Stimulated activated CD8-positive, alpha-beta memory T cell treated with anti-CD3 and anti-CD28 coated beads, Interleukin-4, amount 100 ng/mL, for 48 hours (primary cell): ENCODE measurements at places on chromosomes 5 and 9.

DNA sequence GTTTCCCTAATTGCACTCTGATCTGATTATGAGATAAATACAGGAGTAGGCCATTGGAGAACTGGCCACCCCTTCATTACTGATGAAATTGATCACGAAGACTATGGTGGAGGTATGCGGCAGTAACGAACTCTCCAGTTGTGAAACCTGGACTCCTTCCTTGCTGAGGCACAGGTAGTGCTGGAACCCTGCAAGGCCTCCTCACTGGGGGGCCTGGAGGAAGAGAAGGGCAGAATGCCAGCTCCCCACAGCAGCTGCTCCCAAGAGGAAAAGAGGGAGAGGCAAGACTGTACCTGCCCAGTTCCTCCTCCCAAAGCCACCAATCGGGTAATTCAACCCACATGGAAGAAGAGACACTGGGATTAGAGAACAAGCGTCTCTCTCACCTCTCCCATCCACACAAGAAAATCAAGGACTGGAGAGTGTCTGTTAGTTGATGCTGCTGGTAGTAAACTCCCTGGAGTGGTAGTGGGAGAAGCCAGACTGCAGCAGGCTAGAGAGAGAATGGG is 19.1 kb upstream of the TRIO start:
- DNase-seq, result no peak

GRCh38 chr9:22622815-22623214 is 176.2 kb downstream of the DMRTA1 start:
- DNase-seq, result no peak

DNA sequence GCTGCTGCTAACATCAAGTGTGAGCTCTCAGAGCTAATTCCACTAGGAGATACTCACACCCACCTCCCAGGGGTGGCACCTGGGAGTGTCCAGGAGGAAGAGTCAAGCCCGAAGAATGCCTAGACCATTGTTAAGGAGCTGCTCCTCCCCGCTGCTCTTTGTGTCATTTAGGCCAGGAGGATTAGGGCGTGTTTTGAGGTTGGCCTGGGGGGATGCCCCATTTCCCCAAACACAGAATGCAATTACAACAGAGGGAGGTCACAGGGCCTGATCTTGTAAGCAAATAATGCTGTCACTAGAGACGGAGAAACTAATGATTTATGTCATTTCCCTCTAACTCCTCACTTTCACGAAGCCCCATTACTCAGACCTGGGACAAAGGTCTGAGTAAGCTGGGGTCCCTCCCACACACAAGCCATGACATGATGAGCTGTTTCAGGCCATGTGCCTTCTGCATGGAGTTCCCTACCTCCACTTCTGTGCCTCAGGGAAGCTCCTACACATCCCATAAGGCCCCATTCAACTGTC is 312.5 kb downstream of the ACTL7B start:
- no peak for DNase-seq

- DNase-seq, result no peak
Measured at GRCh38 chr9:122383992-122384461, 13.2 kb downstream of the PTGS1 start.

DNA sequence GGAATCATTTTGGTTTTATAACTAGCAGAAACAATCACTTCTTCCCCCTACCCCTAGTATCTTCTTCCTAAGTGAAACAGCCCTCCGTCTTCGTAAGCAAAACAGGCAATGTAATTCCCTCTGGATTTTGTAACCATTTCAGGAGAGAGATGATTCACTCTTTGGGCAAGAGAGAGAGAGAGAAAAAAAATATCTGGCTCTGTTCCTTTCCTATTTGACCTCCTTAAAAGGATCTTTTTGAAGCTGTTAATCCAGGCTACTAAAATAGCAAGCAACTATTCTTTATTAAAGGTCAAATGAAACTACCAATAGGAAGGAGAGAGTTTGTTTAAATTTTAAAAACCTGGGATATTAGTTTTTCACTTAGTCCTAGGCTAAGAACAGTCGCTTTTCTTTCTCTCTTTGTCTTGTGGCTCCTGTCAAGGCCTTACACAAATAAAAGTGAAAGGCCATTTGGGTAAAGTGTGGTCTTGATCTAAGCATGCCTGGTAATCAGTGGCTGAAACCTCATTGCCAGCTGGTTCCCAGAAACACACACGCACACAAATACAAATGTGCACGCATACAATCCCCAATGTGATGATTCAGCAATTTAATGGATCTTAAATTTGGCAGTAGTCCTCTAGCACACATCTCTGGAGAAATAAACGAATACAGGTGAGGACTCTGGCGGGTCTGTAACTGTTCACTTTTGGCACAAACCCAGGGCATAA is 70.2 kb downstream of the PRUNE2 start:
- no peak for DNase-seq

GRCh38 chr9:97368964-97369363 is 42.9 kb upstream of the TDRD7 start:
- DNase-seq, result no peak

DNA sequence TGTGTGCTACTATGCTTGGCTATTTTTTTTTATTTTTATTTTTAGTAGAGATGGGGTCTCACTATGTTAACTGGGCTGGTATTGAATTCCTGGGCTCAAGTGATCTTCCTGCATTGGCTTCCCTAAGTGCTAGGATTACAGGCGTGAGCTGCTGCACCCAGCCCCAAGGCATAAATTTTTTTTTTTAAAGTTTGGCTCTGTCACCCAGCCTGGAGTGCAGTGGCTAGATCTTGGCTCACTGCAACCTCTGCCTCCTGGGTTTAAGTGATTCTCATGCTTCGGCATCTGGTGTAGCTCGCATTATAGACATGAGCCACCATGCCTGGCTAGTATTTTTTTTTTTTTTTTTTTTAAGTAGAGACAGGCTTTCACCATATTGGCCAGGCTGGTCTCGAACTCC is 70.3 kb downstream of the RAB24 start:
- no peak for DNase-seq

DNA sequence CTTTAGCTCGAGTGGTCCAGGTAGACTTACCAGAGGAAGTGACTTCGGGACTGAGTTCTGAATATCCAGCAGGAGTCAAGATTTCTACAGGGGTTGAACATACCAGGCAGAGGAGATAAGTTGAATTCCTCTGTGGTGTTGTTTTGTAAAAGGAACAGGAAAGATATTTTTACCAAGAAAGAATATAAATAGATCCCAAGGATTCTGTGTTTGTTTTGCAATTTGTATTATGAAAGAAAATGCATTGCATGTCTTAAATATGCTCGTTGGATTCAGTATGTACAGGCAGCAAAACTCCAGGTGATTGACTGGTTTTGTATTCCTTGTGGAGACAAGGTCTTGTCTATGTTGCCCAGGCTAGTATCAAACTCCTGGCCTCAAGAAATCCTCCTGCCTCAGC is 197.8 kb downstream of the FRMD3 start:
- no peak for DNase-seq
